Heart left ventricle (tissue), 16 donors: ENCODE measurements at places on chromosomes 11 and 22. TPM values are rescaled to one million over a fixed set of nuclear protein-coding genes. Genes with fewer than 3 reads are reported as not detected.

GRCh38 chr11:118442301-118442700 lies 6.0 kb downstream of the KMT2A start:
- no peak for DNase-seq

GRCh38 chr22:27218012-27218920 lies 560.9 kb downstream of the MIAT start:
- no peak for DNase-seq

GRCh38 chr22:39894554-39895092 lies 1.1 kb upstream of the ENTHD1 start:
- no peak for DNase-seq

The ASPHD2 gene
- 0.14 TPM for total RNA-seq
